HuH-7.5 (cell line): ENCODE measurements at places on chromosomes 7 and 10.

- no peak for DNase-seq
Observed at GRCh38 chr10:71308244-71308643, 10.8 kb upstream of the SLC29A3 start.

DNA sequence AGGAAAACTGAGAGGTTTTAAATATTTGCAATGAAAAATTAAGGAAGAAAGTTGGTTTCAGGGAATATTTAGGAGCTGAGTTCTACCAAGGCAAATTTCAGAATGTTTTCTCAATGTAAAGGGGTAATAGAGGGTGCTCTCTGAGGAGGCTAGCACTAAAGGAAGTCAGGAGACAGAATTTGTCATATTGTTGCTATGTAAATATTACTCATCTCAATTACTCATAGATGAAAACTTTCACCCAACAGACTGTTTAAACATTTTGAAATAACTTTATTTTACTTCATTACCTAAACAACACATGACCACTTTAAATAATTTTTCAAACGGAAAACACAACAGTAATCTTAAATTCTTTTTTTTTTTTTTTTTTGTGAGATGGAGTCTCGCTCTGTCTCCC is 274.8 kb upstream of the NRG3 start:
- no peak for DNase-seq

DNA sequence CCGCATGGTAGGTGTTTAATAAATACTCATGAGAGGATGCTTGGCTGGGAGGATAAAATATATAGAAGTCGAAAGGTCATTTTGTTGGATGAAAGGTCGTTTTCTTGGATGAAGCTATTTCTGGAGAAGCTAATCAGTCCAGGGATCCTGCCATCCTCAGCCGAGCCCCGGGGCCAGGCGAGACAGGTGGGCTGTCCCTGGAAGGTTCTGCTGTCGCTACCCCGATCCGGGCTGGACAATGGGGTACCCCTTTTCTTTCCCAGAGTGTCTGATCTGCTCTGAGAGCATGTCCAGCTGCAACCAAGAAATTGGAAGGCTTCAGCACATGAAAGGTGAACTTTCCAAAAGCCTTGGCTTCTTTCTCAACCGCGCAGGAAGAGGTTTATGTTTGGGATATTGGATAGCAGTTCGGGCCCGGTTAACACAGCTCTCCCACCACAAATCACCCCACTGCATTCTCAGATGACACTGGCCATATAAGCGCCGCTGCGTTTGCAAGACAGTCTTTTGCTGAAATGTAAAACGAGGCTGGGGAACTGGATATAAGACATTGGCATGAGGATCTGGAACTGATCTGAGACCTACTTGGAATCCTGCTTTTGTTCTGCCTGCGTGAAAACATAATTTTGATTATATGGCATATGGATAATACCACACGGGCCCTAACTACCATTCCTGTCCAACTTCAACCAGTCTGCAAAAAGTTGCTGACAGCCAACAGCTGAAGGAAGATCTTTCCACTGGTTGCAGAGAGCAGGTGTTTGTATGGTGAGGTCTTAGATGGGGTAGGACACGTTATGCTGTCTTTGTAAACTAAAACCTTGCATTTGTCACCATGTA is 31.2 kb upstream of the MSRB2 start:
- DNase-seq: no peak

- DNase-seq: no peak
Observed at GRCh38 chr10:25509151-25509550, 334.4 kb downstream of the GPR158 start.

GRCh38 chr7:129376076-129376777 is 58.0 kb upstream of the STRIP2 start:
- DNase-seq: peak; percentile 54

DNA sequence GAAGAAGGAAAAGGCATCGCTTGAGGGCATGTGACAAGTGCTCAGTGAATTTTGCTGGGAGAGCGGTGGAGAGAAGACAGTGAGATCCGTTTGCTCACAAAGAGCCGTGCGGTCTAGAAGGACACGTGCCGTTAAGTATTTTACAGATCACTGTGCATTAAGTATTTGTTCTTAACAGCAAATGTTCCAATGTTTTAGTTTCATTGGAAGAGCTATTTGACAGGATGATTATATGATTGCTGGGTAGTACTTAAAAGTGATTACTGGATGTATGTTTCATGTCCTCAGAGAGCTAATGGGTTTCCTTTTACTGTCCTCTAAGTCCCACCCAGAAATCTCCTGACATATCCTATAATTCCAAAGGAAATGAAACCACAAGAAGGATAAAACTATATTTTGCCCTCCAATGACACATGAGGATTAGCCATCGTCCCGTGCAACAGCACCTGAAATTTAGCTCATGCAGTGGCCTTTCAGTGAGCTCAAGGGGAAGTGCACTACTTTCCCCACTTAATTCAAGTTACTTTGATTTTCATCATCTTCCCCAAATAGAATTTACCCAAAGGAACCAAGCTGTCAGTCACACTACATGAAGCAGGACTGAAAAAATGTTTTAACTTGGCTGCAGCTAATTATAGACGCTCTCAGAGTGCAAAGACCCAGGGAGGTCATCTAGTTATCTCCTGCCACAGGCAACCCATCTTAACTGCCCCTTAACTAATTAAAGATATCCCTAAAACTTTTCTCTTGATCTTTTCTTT is 80.3 kb downstream of the KLF6 start:
- DNase-seq: no peak

DNA sequence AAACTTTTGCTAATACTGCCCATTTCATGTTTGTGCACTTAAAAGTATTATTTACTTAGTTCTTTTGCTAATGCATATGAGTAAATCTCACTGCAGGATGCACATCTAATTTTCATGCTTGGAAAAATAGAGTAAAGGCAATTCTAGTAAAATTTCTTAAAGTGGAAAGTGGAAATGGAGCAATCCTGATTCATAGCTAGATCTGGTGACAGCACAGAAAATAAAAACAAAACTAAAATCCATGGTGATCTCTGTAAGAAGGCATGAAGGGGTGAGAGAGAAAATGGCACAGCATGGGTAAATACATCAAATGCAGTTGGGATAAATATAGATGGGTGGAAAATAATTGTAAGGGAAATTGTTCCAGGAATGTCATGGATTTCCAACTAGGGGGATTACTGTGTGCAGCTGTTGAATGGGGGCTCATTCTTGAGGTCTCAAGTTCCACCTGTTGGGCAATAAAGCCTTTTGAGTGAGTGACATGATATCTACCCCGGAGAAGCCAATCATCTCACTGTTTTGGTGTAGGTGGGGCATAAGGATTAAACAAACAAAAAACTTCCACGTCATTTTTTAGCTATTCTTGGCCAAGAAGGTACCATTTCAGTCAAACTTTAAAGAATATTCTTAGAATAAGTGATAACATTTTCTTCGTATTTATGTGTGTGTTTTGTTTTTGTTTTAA is 1.7 kb upstream of the MCU start:
- no peak for DNase-seq

GRCh38 chr7:98317366-98318040 is 36.0 kb downstream of the BRI3 start:
- DNase-seq: no peak

- no peak for DNase-seq
Observed at GRCh38 chr10:82737549-82737948, 862.6 kb downstream of the NRG3 start.

DNA sequence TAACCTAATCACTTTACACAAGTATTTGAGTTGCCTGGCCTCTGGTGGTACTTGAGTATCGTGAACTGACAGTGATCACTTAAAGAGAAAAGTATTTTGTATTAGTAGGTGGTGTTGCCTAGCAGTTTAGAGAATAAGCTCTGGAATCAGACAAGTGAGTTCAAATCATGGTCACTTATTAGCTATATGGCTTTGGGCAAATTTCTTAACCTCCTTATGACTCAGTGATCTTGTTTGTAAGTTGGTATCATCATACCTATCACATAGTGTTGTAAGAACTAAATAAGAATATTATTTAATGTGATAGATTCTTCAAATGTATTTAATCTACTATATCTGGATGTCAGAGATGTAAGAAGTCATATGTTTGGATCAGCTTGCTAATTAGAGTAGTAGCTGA is 163.8 kb downstream of the RNF133 start:
- DNase-seq: no peak

DNA sequence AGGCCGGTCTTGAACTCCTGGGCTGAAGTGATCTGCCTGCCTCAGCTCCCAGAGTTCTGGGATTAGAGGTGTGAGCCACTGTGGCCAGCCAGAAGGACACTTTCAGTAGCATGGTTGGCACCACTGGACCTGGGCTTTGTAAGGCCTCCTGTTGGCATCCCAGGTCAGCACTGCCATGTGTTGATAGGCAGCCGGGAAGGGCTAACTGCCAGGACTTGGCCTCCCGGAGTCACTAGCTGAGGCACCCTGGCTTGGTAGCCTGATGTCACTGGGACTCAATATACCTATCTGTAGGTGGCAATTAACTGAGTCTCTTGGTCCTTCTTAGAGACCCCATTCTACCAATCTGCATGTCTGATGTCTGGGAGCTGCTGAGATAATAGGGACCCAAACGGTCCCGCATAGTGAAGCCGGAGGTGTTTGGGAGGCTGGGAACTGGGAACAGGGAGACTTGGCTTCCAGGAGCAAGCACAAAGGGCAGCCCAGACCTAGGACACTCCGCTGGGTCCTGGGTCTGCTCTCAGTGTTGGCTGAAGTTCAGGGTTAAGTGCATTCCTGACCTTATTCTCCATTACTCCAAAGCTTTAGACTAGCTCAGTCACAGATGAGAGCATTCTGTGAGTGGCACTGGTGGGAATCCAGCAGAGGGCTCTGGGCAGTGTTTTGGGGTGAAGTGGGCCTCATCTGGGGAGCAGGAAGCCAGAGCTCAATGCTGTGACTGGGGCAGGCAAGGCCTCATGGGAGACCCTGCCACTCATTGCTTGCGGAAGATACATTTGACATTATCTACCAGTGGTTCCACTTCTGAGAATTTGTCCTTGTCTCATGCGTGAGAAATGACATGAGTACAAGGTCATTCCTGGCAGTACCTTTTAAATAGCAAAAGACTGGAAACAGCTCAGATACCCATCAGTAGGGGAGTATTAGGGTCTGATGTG is 2.7 kb downstream of the LHPP start:
- no peak for DNase-seq

GRCh38 chr10:96765406-96766240 is 45.3 kb upstream of the PIK3AP1 start:
- peak; percentile 70 for DNase-seq

DNA sequence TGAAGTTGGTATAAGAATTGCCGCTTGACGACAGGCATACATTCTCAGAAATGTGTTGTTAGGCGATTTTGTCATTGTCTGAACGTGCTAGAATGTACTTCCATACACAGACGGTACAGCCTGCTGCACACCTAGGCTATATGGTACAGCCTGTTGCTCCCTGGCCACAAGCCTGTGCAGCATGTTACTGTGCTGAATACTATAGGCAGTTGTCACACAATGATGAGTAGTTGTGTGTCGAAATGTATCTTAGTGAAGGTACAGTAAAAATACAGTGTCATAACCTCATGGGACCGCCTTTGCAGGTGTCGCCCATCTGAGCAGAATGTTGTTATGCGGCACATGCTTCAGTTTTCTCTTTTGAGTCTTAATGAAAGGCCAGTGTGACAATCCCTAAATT is 66.5 kb downstream of the SHH start:
- DNase-seq: no peak

DNA sequence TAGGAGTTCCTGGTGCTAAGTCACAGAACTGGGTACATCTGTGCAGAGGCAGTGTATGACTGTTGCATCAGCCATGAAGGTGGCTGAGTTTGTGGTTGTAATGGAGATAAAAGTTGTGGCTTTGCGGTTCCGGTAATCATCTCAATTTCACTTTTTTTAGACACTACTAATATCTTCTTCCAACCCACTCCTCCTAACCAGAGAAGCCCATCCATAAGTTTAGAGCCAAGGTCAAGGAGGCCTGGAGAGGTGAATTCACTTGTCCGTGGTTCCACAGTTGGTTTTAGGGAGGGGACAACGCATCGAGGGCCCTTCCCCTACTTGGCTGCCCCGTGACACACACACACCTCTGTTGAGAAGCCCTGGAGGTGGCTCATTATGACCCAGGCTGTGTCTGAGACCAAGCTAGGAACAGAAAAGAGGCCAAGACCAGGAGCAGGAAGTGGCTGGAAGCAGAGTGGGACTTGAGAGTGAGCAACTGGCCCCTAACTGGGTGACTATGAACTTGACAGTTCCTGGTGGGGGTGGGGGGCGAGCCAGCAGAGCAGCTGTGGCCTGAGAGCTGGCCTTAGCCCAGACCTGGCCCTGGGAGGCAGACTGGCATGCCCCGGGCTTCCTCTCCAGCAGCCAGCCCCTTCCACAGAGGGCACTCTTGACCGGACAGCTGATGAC is 66.8 kb upstream of the COL13A1 start:
- no peak for DNase-seq

DNA sequence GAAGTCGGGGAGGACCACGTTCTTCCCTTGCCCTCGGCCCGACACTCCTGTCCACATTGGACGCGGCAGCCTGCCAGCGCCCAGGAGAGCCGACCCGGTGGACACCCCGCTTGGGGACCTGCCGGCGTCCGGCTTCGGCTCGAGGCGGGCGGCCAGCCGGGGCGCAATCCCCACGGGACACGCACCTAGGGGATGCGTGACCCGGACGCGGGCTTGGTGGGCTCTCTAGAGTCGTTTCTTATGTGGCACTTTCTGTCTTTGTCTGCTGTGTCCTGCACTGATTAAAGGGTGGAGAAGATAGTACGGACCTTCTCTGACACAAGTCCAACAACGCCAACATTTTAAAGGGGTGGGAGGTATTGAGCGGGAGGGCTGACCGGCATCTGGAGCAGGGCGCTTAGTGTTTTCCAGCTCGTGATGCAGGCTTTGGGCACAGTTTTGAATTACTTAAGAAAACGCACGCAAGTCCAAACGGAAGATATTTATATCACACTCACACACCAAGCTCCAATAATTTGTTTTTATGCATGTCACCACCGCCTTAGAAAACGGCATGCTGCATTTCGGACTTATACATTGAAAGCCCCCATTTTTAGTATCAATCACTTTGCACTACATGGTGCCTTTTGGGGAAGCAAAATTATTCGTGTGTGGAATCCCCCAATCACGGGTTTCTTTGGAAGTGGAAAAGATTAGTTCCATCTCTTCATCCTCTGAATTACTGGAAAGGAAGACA is 3.9 kb upstream of the SPAG6 start:
- DNase-seq: no peak

- no peak for DNase-seq
Observed at GRCh38 chr10:100307684-100308083, 21.2 kb upstream of the BLOC1S2 start.

- DNase-seq: no peak
Observed at GRCh38 chr10:124469956-124470484, 8.4 kb downstream of the LHPP start.

GRCh38 chr7:24406053-24406788 is 122.2 kb downstream of the NPY start:
- no peak for DNase-seq

DNA sequence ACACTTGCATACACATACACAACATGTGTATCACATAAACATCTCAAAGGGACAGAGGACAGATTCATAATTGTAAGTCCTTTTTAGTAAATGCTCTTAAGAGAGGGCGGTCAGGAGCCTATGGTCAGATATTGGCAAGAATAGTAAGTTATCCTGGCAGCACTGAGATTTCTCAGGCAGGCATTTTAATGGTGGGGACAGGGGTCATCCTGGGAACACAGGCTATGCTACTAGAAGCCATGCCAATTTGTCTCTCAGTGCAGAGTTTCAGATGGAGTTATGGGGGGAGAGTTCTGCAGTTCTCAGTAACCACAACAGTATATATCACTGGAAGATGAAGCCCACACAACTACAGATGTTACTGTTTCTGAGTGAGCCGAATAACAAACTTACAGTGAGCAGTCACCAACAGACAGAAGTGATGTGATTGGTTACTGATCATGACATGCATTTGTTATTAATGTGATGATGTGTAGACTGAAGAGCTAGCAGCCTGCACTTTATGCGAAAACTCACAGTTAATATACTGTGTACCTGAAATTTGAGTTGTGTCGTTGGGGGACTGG is 16.4 kb downstream of the ZNF487 start:
- DNase-seq: no peak
